ENCODE measurements at places on chromosomes 4 and X.

GRCh38 chrX:142861557-142861956, 164.2 kb upstream of the SPANXN4 start:
- no peak for DNase-seq

DNA sequence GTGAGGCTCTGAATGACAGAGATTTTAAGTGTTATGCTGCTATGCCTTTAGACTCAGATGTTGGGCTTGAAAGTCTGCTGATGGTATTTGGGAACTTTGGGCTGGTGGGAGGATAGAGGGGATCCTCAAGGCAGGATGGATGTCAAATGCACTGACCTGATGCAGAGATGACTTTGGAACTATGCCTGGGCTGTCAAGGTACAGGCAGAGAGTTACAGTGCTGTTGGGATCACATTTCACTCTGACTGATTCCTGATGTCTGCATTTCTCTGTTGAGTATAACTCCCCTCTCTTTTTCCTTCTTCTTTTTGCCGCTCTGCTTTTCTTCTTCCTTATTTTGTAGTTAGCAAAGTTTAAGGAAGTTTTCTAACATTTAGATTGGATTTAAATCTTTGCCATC, 271.8 kb upstream of the ARX start:
- DNase-seq = no peak

DNA sequence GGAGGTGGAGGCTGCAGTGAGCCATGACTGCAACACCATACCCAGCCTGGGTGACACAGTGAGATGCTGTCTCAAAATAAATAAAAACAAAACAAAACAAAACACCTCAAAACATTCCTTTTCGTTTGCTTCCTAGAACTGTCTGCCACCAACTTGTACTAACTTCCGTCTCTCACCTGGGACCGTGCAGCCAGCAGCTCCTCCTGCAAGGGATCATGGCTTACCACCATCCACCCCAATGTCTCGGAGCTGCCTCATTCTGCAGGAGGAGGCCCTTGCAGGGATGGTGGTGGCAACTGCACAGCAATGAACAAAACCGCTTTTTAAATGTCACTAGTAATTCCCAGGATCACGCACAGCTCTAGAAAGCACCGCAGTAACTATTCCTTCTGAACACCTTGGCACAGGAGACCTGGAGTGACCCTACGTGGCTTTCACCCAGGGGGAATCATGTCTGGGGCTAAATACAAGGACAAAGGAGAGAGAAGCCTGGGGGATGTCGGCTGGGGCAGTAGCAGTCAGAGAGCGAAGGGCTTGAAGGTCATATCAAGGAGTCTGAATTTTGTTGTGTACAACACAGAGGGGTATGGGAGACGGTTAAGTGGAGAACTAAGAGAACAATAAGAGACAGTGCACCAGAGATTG, 17.4 kb upstream of the KIAA0232 start:
- DNase-seq = no peak

DNA sequence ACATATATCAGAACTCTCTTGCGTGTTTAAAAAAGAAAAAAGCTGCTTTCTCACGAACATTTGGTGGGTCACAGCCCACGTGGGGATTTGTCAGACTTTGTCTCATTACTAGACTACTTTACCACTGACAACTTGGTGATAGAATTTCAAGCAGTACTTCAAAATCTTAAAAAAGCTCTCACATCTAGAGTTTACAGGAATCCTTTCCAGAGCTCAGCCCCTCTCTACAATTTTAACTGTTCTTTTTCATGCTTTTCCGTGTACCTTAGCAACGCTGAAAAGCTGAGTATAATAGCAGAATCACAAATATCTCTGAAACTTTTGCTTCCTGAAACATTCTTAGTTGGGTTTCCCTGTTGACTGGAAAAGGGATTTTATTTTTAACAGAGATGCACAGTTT, 50.2 kb downstream of the SMAD1 start:
- DNase-seq = no peak

GRCh38 chrX:125382889-125383288, 63.2 kb downstream of the TEX13C start:
- DNase-seq = no peak

GRCh38 chrX:13474164-13474516, 95.3 kb upstream of the EGFL6 start:
- no peak for DNase-seq

DNA sequence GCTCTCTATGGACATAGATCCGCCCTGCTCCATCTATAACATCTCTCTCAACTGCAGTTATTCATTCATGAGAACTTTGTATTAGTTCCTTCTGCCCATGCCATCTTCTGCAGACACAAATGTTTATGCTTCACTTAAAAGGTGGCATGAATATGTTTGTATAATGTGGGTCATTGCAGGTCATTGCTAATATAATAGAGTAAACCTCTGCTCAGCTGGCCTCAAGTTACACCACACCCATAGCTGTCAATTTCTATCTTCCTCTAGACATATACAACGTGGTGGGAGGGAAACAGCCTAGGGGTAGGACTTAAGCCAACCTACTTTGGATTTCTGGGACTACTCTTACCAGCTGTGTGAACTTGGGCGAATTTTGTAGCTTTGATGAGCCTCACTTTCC, 129.8 kb downstream of the ATXN3L start:
- DNase-seq = no peak

DNA sequence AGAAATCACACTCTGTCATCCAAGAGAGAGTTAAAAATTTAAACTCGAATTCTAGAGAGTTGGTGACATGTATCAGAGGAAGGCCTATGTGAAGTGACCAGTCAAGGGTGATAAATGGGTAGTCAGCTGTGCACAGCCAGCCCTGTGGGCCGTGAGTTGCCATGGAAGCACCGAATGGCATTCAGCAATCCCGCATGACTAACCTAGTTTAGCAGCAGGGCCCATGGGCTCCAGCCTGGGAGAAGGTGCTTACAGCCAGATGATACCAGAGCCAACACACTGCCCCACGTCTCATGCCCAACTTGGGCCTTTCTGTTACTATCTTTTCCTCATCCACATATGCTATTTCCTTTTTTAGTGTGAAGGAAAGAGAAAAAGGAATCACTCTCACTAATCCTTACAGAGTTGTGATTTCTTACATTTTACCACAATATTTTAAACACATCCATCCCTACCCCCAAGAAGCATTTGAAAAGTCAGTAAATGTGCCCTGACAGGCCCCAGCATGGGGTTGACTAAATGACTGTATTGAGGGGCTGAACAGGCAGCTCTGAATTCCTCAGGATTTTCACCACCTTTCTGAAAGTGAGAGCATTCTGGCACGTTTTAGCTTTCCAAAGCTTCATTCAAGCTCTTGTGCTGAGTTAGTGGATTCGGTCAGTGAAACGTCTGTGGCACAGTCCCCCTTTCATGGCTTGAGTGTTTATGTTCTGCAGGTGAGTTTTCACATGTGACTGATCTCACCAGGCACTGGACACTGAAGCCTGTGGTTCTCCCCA, 104.2 kb downstream of the AFF1 start:
- no peak for DNase-seq

DNA sequence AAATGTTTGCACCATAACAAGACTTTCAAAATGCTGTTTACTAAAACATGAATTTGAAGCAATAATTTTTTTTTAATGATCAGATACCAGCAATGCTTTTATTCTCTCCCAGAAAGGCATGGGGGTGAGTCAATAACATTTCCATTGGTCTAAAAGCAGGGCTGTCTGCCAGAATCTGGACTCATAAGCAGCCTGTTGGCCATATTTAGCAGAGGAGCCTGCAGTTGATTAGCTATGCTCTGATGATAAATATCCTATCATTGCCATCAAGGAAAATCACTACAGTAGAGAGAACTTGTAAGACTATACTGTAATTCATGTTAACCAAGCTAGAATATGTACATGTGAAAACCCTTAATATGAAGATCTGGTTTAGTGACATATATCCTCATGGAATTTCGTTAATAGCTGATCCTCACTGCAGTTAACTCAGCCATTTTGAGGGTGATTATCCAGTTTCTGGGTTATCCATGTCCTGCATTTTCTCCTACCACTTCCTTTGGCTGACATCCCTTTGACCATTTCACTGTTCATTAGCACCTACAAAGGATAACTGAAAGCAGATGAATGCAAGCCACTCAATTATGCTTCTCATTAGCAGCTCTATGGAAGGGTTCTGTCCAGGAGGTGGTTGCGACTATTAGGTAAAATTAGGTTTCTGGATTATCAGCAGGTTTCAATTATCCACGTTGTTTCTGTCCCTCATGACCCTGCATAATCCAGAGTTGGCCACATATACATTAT, 72.9 kb upstream of the DIAPH2 start:
- no peak for DNase-seq

DNA sequence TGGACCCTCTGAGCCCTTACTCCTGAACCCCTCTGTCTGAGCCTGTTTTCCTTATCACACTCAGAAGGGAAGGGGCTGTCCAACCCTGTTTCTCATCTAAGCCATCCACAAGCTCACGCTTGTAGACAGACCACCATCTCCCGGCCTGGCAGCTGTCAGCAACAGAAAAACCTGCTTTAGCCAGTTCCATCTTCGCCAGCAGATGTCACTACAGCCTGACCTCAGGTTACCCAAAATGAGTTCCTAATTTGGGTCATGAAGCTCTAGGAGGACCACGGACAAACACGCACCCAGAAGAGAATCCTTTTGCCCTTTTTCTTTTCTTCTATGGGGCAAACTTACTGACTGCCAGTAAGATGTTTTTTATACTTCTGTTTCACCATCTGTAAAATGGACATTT, 445.4 kb downstream of the BCOR start:
- DNase-seq = no peak

GRCh38 chrX:9659571-9660195, 106.0 kb downstream of the GPR143 start:
- no peak for DNase-seq

DNA sequence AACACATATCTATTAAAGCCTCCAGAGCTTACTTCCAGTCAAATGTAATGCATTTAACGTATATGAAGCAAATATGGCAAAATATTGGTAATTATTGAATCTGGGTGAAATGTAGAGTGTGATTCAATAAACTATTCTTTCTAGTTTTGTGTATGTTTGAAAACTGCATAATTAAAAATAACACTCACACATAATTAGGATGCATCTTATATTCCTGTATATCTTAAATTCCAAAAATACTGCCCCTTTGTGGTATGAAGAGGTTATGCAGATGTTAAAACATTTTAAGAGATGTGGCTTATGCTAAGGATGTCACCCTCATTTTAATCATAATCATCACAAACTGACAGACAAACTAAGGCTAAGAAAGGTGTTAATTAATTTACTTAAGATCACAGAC, 182.9 kb downstream of the COX18 start:
- DNase-seq = no peak

DNA sequence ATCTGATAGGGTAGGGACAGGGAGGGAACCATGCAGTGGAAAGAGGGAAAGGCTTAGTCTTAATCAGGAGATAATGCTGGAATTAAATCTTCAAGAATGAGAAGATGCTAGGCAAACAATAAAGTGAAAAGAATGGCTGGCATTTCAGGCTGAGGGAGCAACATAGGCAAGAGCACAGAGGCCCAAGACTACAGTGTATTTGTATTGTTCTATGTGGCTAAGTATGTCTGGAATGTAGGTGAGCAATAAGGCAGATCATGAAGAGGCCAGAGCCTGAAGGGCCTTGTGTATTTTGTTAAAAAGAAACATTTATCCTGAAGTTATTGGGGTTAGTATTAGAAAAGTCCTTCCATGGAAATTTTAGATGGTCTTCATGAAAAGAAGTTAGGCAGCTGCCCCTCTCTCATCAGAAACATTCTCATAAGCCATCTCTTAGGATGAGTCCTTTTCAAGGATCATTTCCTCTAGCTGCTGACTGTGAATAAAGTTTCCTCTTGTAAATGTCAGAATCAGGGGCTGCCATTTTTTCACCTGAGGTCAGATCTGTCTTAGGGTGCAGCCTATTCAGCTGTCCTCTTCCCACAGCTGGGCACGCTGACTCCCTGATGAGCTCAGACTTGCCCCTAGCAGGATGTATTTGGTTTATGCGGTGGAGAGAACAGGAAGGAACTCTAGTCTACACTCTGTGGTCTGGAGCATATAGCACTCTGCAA, 46.3 kb downstream of the ATP10D start:
- no peak for DNase-seq

DNA sequence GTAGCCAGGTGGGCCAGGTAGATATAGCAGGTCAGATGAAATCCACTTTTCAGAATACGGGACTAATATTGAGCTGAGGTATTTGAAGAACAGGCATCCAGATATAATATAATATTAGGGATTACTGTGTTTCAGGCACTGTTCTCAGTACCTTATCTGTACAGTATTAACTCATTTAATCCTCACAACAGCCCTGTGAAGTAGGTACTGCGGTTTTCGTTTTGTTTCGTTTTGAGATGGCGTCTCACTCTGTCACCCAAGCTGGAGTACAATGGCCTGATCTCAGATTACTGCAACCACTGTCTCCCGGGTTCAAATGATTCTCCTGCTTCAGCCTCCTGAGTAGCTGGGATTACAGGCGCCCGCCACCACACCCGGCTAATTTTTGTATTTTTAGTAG, 129.6 kb downstream of the IL1RAPL2 start:
- DNase-seq = no peak

- DNase-seq = no peak
These were observed 123.2 kb downstream of the PABPC4L start for GRCh38 chr4:134078230-134078914.

DNA sequence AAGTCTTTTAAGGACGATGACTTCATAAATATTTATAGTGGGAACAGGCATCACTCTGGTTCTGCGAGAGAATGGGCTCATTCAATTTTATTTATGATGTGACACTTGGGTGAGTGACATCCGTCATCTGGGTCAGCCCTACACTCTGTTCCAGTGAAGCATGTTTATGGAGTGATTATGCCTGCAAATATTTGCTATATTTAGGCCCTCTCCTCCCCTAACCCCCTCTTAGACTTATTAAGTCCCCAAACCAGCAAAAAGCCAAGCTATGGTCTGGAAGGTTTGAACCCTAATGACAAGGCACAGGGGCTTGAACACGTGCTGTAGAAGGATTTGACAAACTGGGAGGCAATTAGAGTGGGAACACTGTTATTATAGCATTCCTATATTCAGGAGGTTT, 55.9 kb downstream of the C4orf51 start:
- DNase-seq = no peak

DNA sequence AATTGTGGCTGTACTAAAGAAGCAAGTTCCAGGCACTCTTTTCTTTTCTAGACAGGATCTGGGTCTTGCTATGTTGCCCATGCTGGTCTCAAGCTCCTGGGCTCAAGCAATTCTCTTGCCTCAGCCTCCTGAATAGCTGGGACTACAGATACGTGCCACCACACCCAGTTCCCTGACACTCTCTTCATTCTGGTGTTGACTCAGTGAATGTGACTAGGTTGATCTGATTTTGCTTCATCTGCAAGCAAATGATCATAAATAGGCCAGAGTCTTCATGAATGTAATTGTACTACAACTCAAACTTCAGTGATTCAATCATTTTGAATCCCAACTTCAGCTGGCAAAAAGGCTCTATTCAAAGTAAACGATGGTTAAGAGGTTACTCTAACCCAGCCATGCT, 78.5 kb downstream of the APBB2 start:
- no peak for DNase-seq

DNA sequence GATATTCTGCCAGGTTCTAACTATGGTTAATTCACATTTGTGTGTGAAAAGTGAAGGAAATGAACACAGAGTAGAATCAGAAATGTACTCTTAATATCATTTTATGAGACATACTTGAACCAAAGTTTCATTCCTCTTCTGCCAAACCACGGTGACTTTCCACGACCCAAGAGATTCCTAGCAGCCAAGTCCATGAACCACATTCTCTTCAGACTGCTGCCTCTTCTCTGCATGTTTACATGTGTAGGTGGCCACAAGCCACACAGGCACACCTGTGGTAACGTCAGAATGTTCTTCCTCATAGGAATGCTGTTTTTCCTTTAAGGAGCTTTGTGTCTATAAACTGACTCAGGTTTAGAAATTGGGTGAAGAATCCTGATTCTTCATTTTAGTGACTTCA, 1411.2 kb downstream of the RAPGEF2 start:
- DNase-seq = no peak
